Skin of body (tissue), 3 donors: ENCODE measurements at places on chromosomes 4 and X. TPM values are rescaled to one million over a fixed set of nuclear protein-coding genes. Genes with fewer than 3 reads are reported as not detected.
A peak's percentile ranks its signal among the peaks of the same experiment; 100 is the strongest.

- peak; percentile 14 for DNase-seq
Measured at GRCh38 chr4:8303485-8304281, 34.1 kb downstream of the HTRA3 start.

GRCh38 chrX:82081027-82081426 is 879.1 kb downstream of the SH3BGRL start:
- no peak for DNase-seq

DNA sequence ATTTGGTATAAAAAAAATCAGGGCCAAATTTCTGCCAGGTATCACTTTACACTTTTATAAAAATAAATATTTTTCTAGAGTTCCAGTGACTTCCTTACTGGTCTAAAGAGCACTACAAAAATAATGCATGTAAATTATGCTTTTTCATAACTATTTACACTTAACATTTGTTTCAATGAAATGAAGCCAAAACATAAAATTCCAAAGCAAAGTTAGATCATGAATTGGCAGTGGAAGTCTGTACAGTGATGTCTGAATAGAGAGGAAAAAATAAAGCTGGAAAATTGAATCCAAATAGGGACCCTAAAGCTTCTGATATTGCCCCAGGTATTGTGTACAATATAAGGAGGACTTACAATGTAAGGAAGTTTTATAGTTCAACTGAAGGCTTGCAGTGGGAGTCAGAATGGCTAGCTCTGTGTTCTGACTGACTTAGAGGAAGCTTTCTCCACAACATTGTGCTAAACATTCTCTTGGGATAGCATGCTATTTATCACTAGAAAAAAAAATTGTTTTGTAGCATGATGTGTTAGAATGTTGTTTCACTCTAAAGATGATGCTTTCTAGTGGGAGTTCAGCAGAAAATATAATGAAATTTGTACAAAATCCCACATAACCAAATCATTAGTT is 288.2 kb upstream of the UGT8 start:
- DNase-seq: peak; percentile 56

DNA sequence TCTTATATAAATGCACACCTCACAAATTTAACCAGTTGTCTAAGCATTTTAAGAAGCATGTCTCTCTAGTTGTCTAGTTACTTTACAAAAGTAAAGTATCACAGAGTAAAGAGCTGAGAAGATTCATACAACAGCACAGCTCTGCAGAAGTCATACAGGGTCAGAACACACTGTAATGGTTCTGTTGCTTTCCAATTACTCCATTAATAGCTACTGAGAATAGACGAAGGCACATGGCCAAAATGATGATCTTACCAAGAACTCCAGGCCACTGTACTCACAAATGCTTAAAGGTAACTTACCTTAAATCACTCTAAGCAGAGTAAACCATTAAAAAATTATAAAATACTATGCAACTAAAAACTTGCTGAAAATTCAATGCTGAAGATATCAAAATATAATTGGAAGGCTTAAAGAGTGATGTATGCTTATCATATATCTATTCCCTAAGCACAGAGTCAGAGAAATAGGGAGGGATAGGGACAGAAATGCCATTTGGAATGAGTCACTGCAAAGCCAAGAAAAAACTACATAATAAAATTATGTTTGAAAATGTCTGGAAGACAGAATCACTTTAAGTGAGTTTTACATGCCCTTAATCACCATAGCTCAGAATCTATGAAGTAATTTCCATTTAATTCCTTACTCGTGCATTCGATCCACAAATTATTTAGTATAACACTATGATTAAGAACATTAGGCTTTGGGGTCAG is 71.0 kb downstream of the DDX60L start:
- DNase-seq: no peak

DNA sequence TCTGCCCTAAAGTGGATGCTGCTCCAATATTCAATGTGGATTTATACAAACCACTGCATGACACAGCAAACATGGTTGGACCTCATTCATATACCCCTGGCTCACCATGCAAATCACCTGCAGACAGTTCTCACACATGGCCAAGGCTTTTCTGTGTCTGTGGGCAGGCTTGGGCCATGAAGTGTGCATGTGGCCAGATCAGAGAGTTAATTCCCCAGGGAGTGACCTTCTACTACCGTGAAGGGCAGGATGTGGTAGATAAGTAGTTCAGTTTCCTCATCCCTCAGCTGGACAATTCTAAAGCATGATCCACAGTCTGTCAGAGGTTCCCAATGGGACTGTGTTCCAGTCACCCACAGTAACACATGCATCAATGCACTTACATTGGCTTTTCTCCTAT is 24.6 kb upstream of the BCLAF3 start:
- no peak for DNase-seq

GRCh38 chr4:67087897-67088296 is 457.4 kb downstream of the CENPC start:
- DNase-seq: no peak

BTK gene
- total RNA-seq: 8.2 TPM
